ENCODE measurements at places on chromosomes 12 and 14.

- DNase-seq = no peak
Observed at GRCh38 chr14:22466491-22466890, 122.5 kb downstream of the DAD1 start.

DNA sequence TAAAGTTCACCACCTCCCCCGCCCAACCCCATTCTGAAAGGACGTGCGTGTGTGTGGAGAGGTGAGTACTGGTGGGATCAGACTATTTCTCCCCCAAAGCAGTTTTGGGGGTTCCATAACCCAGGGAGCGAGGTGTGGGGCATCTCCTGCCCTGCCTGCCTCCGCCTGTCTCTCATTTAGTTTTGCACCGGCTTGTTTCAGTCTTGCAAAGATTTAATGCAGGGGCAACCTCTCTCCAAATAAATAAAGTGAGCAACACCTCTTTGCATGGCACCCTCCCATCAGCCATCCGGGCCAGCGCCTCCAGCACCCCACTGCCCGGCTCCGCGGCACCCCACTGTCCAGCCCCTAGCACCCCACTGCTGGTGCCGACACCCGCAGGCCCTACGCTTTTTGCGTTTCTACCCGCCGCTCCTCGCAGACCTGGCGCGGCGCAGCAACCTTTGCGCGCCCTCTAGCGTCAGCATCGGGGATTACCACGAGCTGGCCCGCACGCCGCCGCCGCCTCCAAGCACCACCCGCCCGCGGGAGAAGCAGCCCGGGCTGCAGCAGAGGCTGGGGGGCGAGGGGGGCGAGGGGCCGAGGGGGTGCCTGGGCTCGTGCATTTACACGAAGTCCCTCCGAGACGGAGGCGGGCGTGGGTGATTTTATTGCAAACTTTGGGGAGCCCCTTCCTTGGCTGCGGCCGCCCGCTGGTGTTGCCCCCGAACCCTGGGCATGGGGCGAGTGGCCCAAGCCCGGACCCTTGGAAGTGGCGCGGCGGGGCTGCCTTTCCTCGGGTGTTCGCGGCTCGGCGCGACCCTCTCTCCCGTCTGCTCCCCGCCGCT is 55.8 kb upstream of the VRK1 start:
- no peak for DNase-seq

GRCh38 chr14:33866425-33867088 is 84.3 kb downstream of the EGLN3 start:
- no peak for DNase-seq

- DNase-seq = no peak
Observed at GRCh38 chr12:49687941-49688340, 19.3 kb downstream of the FMNL3 start.

DNA sequence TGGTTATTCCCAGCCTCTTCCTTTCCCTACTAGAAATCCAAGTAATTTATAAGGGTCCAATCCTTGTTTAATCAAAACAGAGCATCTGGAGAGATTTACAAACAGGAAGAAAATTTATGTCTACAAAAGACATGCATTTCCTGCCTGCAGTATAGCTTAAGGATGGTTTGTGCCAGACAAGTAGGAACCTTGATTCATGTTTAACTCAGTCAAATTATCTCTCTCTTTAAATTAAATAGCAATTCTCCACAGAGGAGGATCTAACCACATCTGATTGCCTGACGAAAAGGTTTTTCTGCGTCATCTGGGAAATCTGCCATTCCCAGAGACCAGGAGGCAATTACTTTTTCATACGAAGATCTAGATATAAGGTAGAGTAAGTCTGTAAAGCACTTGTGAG is 105.2 kb downstream of the ZFC3H1 start:
- no peak for DNase-seq

DNA sequence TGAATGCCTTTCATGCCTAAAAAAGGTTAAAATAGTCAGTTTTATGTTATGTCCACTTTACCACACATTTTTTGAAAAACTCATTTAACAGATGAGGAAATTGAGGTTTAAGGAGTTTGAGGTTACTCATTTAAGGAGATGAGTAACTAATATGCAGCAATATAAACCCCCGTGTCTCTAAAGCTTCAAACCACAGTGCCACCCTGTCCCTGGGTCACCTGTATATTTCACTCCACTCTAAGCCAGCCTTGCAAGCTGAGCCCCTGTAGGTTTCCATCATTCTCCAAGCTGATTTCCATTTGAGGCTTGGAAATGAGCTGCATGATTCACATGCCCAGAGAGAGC is 64.4 kb downstream of the NUAK1 start:
- no peak for DNase-seq

GRCh38 chr14:31190219-31190603 is 17.4 kb downstream of the HECTD1 start:
- DNase-seq = no peak

GRCh38 chr14:60723116-60723906 is 840 bp downstream of the SIX4 start:
- no peak for DNase-seq

GRCh38 chr14:74835645-74836250 is 40.2 kb downstream of the PROX2 start:
- DNase-seq = no peak

GRCh38 chr14:79614448-79614847 is 596.9 kb downstream of the DIO2 start:
- no peak for DNase-seq

GRCh38 chr12:21696625-21697024 is 39.0 kb upstream of the LDHB start:
- no peak for DNase-seq

GRCh38 chr12:6947615-6948014 is 3.5 kb upstream of the PTPN6 start:
- DNase-seq = no peak

- no peak for DNase-seq
Observed at GRCh38 chr14:38078393-38078792, 129.3 kb upstream of the SSTR1 start.

DNA sequence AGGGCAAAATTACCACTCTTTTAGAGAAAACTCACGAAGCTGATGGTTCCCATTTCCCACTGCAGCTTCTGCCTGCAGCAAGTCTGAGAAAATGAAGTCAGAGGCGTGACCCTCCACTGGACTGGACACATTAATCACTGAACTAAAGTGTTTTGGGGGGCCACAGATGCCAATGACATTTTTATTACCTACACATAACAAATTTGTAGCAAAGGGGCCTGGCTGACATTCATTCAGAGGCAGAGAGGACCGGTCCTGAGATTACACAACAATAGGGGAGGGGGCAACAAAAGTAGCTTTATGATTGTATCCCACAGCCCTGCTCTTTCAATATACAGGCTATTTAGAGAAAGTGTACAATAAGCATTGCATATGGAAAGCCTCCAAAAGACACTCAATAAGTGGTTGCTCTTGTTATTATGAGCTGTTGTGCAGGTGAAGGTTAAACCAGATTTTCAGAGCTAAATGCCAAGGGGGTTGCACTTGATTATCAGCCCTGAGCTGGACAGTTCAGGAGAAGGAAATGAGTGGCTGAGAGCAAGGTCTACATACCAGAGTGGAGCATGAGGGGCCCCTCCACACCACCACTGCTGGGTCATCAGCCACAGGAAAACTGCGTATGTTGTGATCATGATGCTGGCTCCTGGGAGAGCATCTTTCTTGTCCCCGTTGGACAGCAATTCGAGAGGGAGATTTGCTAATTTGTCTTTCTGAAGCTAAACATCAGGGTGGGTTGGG is 41.5 kb upstream of the CCDC60 start:
- no peak for DNase-seq

DNA sequence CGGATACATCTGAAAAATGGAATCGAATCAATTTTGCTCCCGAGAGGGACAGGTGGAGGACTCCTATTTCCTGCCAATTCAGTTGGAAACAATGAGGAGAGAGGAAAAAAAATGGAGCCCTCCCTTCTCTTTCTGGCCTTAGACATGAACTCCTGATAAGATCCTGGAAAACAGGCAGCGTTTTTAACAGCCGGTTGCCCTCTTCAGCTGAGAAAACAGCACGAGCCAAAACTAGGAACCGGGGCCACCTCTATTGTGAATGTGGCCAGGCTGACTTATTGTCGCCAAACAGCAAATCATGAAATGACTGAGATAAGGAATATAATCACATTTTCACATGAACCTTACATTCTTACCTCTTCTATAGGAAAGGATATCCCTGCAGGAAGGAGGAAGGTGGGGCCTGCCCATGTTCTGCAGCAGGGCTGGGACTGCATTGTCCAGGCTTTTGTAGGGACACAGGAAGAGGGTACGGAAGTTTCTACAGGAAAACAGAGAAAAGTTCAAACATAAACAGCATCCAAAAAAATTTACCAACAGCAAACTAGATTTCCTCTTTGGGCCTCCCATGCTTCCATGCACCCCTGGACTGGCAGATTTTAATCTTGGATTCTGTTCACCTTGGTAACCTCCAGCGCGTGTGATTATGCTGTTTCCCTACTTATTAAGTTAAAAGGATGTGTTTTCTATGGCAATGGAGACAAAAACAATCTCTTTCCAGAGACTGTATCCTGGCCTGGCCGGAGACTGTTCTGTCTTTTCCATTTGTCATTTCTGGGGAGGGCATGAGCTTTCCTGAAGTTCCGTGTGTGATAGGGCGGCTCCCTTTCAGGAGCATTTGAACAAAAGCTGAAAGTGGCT is 29.0 kb upstream of the ELK3 start:
- DNase-seq = no peak
